ENCODE measurements at places on chromosomes 4 and X.

DNA sequence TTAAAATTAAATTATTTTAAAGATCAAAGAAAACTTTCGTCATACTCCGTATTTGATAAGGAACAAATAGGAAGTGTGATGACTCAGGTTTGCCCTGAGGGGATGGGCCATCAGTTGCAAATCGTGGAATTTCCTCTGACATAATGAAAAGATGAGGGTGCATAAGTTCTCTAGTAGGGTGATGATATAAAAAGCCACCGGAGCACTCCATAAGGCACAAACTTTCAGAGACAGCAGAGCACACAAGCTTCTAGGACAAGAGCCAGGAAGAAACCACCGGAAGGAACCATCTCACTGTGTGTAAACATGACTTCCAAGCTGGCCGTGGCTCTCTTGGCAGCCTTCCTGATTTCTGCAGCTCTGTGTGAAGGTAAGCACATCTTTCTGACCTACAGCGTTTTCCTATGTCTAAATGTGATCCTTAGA is at the start of gene CXCL8:
Gene CXCL8 (plus strand): TSS at position 217 of the 426 bp plus-strand sequence. CDS start 90 bp downstream, at position 307.
- no peak for DNase-seq

- DNase-seq = no peak
These were observed 222.7 kb downstream of the SPRY1 start for GRCh38 chr4:123619326-123619725.

DNA sequence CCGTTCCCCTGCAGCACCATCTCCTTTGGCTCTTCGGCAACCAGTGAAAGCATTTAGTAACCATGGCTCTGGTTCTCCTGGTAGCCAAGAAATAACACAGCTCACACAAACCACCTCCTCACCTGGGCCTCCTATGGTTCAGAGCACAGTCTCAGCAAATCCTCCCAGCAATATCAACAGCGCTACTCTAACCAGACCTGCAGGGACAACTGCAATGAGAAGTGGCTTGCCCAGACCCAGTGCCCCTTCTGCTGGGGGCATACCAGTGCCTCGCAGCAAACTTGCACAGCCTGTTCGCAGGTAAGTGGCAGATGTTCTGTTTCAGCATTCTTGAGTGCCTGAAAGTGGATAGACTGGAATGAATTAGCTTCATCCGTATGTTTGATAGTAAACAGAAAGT is 63.0 kb upstream of the SLC10A4 start:
- DNase-seq = no peak

- no peak for DNase-seq
These were observed 1068.4 kb downstream of the ARAP2 start for GRCh38 chr4:35175894-35176293.

DNA sequence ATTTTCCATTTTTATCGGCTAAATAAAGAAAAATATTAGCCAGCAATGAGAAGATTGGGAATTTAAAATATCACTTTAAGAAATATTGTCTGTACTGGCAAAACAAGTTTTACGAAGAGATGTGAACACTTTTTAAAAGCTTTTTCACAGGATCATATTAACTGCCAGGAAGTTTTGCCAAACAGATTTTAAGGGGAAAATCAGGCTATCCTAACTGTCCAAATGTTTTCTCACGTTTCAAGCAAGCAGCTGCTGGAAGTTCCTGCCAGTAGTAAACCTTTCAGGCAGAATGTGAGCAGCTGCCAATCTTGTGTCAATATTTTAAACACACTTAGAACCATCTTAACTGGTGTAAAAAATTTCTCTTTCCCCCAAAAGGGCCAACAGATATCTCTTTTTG is 101.1 kb downstream of the ADGRL3 start:
- DNase-seq = no peak

GRCh38 chr4:24529555-24529954 is 54.8 kb downstream of the DHX15 start:
- DNase-seq = no peak

DNA sequence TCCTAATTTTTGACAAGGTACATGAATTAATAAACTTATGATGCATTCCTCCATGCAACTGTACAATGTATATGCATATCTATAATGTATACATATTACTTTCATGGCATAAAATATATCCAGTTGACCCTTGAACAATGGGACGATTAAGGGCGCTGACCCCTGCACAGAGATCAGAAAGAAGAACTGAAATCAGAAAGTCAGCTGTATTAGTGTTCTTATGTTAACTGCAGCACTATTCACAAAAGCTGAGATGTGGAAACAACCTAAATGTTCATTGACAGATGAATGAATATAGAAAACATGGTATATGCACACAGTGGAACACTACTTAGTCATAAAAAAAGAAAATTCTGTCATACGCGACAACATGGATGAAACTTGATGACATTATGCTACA is 457.1 kb downstream of the GBA3 start:
- DNase-seq = no peak

DNA sequence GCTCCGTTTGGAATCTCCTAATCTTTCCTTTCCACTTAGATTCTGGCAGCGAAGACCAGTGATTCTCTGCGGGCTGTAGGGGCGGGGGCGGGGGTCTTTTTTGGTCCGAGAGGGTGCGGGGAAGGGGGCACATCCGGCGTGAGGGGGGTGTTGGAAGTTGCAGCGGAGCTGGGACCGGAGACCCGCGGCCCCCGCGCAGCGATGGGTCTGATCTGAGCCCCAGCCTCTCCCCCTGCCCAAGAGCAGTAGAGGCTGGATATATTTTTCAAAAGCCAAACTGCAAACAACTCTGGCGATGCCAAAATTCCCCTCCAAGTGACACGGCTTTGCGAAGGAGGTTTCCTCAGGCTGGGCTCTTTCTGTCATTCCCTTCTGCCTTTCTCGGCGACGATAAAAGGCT is 355 bp downstream of the GRID2 start:
- DNase-seq = no peak

DNA sequence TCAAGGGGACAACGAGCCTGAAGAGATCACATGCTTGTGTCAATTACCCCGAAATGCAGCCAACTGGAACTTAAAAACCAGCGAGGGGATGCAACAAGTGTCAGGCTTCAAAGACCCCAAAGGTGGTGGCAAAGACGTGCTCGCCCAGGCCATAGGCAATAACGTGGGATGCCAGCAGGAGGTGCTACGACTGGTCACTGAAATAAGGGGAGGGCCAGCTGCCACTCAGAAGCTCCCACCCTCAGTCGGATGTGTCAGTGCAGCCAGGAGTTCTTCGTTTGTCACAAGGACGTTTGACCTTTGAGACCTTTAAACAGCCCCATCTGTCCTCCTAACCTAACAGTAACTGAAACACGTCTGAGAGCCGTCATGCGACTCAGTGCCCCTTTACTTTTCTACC is 556.8 kb upstream of the PCDH10 start:
- no peak for DNase-seq

DNA sequence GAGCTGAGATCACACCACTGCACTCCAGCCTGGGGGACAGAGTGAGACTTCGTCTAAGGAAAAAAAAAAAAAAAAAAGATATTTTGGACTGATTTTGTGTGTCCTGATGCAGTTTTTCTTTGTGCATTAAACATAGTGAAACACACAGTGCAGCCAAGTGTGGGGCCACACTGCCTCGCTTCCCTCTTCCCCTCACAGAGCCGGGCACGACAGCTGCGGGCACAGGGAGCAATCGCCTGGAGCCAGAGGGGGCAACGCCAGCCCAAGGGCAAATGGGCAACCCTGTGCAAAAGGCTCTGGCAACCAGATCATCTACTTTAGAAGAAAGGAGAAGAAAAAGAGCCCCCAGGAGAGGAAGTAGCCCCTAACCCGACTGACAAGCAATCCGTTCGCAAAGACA is 13.5 kb upstream of the CCNQ start:
- DNase-seq = no peak

GRCh38 chr4:89411539-89412309 is 104.1 kb upstream of the GPRIN3 start:
- DNase-seq = no peak

DNA sequence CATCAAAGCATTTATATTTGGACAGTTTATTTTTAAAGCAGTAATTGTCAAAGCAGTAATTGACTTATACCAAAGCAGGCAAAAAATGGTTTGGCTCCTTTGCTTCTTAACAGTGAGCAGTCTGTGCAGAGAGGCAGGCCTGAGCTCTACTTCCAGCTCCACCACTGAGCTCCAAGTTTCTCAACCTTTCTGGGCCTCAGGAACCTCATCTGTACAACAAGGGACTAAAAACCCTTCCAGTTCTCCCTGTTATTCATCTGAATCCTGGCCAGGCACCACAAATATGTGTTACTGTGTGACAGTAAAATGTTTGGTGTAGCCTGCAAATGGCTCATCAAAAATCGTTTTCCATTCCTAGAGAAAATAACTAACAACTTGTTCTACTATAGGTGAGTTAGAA is 88.7 kb upstream of the TTC29 start:
- no peak for DNase-seq

- DNase-seq = no peak
These were observed 415.1 kb downstream of the FAM133A start for GRCh38 chrX:94089149-94089548.

DNA sequence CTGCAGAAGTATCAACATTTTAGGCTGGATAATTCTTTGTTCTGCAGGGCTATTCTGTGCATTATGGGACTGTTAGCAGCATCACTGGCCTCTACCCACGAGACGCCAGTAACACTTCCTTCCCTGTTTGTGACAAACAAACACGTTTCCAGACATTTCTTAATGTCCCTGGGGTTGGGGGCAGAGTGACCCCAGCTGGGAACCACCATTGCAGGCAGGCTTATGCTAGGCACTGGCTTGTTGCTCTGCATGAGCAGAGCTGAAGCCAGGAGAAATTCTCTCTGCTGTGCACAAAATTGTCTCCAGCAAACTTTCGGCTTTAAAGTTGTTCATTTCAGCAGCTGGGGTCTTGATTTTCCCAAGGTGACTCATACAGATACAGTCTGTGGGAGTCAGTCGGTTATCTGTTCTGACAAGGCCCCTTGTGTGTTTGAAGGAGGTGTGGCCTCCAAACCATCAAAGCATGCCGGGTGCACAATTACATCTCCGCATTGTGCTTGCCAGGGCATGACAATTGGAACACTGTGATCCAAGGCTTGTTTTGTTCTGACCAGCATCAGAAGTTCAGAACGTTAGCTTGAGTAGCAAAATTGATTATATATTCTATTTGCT is 156.4 kb upstream of the BOD1L1 start:
- no peak for DNase-seq

DNA sequence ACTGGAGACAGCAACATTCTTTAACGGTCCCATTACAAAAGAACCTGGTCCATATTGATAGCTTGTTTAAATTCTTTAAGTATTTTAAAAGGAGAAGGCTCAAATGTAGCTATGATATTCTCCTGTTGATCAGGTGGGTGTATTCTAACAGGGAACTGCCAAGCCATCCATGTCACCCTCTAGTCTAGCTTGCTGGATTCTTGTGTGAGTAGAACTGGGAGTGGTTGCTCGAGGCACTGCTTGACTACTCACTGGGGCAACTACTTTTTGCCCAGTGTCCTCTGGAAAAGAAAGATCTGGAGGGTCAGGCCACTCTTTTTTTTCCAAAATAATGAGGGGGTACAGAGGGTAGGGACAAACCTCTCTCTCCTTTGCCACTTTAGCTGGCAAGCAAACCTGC is 155.1 kb downstream of the ZNF518B start:
- DNase-seq = no peak

DNA sequence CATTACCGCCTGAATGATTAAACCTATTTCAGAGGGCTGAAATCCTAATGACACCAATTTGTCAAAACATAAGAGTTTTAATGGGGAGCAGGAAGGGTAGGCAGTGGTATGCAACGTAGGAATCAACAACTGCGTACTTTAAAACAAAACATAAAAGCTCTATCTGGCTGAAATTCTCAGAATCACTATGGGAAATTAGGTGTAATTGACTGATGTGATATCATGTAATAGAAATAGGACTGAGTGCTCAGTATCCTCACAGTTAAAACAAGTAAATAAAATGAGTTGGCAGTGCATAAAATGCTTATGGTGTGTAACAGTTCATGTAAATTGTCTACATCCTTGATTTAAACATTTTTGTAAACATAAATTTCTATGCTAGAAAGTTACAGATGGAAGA is 13.6 kb upstream of the IGSF1 start:
- DNase-seq = no peak

DNA sequence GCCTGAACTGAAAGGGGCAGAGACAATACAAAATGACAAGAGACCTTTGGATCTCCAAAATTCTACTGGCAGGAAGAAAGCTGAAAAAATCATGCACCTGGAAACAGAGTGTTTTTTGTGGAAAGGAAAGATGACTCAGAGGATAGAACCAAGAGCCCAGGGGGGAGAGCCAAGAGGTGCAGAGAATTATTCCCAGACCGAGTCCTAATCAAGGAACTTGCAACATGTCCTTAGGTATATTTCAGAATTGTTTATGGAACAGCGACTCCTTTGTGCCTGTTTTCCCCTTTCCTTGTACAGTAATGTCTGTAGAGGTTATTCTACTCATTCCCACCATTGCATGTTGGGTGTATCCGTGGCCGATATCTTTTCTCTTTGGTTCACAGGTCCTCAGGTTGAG is 71.7 kb downstream of the YIPF6 start:
- DNase-seq = no peak

DNA sequence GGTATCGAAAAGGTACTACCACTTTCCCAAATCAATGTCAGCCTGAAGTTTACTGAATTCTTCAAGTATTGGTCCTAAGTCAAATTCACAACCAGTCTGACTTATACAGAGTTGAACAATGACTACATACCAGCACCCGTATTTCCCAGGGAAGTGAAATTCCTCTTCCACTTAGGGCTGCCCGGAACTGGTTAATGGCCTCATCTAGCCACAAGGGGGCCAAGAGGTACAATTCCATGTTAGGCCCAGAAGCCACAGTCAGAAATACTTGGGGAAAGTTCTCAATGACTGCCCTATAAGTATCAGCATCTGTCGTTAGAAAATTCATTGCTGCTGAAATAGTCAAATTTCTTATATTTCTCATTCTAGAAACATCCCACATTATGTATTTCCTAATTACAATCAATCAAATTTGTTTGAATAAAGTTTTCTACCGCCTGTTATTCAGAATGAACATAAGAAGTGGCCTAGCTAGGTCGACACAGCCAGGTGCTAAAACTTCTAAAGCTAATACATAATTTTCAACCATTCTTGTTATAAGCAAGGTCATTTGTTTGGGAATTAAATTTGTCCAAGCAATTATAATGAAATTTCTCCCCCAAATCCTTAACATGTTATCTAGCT is 5.6 kb upstream of the PCDH7 start:
- DNase-seq = no peak

DNA sequence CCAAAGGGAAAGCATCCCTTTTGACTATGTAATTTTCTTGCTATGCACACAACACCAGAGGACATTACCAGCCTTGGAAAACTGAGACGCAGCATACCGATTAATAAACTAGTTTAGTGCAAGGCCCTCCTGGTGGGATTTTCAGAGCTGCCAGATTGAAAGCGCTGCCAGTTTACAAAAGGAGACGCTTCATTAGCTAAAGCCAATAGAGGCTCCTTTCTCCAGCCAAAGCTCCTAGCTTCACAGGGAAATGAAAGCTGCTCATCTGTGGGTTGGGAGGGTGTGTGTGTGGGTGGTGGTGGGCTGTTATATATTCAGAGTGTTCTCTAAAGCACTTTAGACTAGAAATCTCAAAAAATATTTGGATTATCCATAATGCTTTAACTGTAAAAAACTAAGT is 32.4 kb downstream of the SPANXN4 start:
- no peak for DNase-seq
